ENCODE measurements at places on chromosomes 16 and 17.
A peak's percentile ranks its signal among the peaks of the same experiment; 100 is the strongest.

- DNase-seq = no peak
These were observed 2.9 kb downstream of the PERCC1 start for GRCh38 chr16:1433756-1434155.

DNA sequence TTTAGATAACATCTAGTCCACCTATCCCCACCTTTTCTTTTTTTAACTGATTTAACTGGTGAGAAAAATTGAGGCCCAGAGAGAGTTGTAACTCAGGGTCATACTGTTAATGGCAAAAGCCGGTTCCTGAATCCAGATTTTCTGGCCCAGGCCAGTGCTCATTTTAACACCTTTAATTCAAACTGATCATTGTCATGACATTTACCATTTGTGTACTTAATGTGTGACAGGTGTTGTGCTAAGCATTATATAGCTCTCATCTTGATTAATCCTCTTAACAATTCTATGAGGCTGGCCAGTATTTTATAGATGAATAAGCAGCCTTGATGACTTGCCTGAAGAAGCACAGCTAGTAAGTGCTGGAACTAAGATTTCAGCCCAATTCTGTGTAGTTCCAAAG lies 14.4 kb downstream of the RHOT1 start:
- no peak for DNase-seq

- no peak for DNase-seq
These were observed 6.9 kb downstream of the ERCC4 start for GRCh38 chr16:13926891-13927290.

DNA sequence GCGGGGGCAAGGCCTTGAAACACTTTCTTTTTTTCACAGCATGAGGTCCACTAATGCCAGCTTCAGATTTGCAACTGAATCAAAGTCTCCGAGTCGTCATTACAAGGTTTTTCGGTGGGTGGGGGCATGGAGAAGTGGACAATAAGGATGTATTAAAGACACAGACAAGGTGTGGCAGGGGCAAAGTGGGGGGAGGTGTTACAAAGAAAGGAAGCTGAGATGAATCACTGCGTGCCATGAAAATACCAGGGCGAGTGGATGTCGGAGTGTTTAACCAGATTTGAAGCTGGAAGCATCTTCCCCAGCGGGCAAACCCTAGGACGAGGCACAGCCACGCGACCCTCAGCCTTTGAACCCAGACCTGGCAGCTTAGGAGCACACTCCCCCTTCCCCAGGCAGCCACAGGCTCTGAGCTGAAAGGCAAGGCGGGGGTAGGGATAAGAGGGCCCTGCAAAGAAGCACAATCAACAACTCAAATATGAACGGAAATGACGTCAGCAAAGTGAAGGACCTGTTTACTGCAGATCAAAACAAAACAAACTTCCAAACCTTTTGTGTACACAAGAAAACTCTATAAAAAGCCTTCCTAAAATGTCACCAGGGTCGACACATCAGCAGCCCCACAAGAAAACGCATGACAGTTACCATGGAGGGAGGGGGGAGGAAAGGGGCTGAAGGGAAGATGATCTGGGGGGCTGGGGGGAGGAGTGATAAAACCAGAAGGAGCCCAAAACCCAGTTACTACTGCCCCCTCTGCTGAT lies 5.6 kb upstream of the ZFHX3 start:
- DNase-seq = peak; percentile 26

- DNase-seq = no peak
These were observed 105.4 kb downstream of the ZNF423 start for GRCh38 chr16:49750341-49751000.

- DNase-seq = no peak
These were observed 77.1 kb upstream of the RCVRN start for GRCh38 chr17:9982159-9982558.

GRCh38 chr17:31568539-31568938 lies 177.1 kb downstream of the RAB11FIP4 start:
- no peak for DNase-seq

DNA sequence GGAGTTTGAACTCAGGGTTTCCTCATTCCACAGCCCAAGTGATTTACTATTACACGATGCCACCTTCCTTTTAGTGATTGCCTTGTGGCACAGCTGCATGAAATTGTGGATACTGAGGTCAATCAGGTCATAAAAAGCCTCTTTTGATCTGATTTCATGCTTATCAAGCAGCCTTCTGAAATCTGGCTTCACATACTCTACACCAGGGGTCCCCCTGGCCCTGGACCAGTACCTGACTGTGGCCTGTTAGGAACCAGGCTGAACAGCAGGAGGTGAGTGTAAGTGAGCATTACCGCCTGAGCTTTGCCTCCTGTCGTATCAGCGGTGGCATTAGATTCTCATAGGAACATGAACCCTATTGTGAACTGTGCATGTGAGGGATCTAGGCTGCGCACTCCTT lies 13.8 kb downstream of the SLFN5 start:
- no peak for DNase-seq

Data from NCI-H774 (cell line).